ENCODE measurements at places on chromosomes 12 and 14. TPM values are rescaled to one million over a fixed set of nuclear protein-coding genes. Genes with fewer than 3 reads are reported as not detected.

- peak; percentile 38 for DNase-seq
These were observed 17.0 kb downstream of the EEA1 start for GRCh38 chr12:92912052-92912451.

- DNase-seq = no peak
These were observed 22.8 kb upstream of the IGF1 start for GRCh38 chr12:102503056-102503681.

DNA sequence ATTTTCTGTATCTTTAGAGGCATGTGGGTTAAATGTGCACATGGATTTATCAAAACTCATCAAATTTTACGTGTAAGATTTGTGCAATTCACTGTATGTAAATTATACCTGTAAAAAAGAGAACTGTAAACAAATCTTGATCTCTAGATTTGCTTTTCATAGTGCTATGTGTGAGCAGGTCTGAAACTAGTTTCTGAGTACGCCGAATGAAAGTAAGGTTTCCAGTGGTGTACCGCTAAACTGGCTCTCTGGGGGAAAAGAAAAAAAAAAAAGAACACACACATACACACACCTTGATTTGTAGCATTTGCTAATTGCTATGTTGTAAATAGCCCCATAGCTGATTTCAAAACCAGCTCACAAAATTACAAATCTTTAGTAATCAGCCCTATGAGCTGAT, 8.6 kb upstream of the SLC41A2 start:
- no peak for DNase-seq

TAS2R42 gene
- not detected for total RNA-seq

KCNH3 gene
- total RNA-seq = 2.4 TPM

POTEG gene
- total RNA-seq = not detected

LRRIQ1 gene
- not detected for total RNA-seq

DTX1 gene
- total RNA-seq = 12.0 TPM

MYO1H gene
- not detected for total RNA-seq

- no peak for DNase-seq
These were observed 106.4 kb downstream of the DIP2B start for GRCh38 chr12:50611021-50611744.

HRK gene
- not detected for total RNA-seq

GRCh38 chr12:19003987-19004619, 125.4 kb upstream of the PLEKHA5 start:
- DNase-seq = no peak

DNA sequence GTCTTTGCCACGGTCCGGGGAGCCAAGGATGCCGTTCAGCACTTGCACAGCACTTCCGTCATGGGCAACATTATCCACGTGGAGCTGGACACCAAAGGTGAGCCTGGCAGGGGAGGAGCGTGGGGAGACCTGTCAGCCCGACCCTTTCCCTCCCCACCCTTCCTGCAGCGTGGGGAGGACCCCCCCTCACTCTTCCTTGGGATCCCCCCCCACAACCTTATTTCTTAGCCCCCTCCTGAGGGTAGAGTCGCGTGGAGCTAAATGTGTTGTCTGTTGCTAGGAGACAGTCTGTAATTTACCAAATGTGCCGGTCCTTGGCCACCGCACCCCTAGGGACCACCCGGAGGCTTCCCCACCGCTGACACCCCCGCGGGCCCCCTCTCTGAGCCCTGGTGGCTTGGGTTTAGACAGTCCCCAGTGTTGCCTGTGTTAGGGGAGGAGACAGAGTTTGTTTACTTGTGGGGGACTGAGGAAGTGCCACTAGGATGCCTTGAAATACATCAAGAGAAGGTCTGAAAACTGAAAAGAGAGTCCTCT, 2.3 kb downstream of the SETD1B start:
- peak; percentile 49 for DNase-seq

TAS2R8 gene
- total RNA-seq = not detected

DNA sequence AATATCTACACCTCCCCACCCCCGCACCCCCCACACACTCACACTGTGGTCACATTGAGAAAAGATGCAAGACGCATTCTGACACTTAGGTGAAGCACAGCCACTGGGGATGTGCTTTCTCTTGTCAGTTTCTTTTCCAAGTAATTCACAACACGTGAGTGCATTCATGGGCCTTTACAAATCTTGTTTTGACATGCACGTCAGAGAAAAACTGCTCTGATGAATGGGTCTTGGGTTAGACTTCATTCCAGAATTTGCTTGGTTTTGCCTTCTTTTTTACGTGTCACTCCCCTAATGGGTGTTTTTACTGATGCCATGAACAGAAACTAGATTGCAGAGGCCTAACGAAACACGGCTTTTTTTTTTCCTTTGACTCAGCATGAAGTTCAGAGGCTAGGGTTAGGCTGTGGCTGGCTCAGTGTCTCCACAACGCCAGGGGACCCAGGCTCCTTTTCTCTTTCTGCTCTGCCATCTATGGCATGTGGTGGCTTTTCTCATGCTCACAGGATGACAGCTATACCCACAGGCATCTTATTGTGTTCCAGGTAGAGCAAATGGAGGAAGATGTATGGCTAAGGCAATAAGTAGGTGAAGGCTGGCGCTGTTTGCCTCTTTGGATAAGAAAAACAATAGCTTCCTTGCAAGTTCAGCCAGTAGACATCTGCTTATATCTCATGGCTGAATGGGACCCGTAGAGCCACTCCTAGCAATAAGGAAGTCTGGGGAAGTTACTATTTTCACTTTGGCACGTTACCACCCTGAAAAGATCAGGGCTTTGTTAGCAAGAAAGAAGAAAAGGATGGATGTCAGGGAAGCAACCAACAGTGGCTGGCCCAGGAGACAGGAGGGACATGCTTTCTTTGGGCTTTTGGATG, 253.3 kb downstream of the SLC15A4 start:
- peak; percentile 51 for DNase-seq

DNA sequence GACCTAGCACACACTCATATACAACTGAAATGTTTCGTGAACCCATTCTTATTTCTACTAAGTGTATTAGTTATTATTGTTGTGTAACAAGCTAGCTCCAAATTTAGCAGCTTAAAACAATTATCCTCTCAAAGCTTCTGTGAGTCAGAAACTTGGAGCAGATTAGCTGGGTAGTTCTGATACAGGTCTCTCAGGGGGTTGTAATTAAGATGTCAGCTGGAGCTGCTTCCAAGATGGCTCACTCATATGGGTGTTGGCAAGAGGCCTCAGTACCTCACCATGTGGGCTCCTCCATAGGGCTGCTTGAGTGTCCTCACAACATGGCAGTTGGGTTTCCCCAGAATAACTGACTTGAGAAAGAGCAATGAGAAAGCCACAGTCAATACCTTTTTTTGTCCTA, 9.8 kb downstream of the GPR135 start:
- no peak for DNase-seq

GRCh38 chr14:24285351-24285750, 14.0 kb upstream of the RABGGTA start:
- DNase-seq = no peak

- DNase-seq = no peak
These were observed 10.6 kb downstream of the SCFD1 start for GRCh38 chr14:30632730-30633129.

GRCh38 chr12:96140174-96140573, 54.0 kb upstream of the ELK3 start:
- peak; percentile 29 for DNase-seq

GRCh38 chr12:68317047-68317667, 15.0 kb downstream of the MDM1 start:
- DNase-seq = peak; percentile 64

GRCh38 chr14:30132196-30132595, 204.5 kb upstream of the PRKD1 start:
- no peak for DNase-seq

GRCh38 chr14:58356268-58356667, 39.5 kb upstream of the TOMM20L start:
- no peak for DNase-seq

DNA sequence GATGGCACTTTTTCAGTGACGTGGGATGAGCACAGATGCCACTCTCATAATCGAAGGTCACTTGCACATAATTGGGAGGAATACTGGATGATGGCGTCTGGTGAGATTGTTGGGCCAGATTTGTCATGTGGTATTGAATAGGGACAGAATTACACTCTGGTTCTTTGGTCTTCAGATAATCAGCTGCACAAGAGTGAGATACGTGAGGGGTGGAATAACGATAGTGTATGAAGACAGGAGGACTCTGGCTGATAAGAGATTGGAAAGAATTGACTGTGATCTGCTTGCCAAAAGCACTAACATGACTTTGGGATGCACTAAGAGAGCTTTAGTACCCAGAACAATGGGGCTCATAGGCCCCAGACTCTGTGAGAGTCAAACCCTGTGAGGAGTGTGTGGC, 7.0 kb upstream of the RABGGTA start:
- DNase-seq = no peak

DDX55 gene
- total RNA-seq = 44.3 TPM

TMEM63C gene
- total RNA-seq = 1.1 TPM

- DNase-seq = no peak
These were observed 247.3 kb downstream of the LRIG3 start for GRCh38 chr12:58673021-58673420.

All from activated CD4-positive, alpha-beta T cell treated with anti-CD3 and anti-CD28 coated beads for 36 hours (primary cell).